Stimulated activated effector memory CD8-positive, alpha-beta T cell treated with anti-CD3 and anti-CD28 coated beads, Interleukin-12 subunit alpha, Interleukin-12 subunit beta, amount 100 ng/mL, for 72 hours (primary cell): ENCODE measurements at places on chromosomes 7 and 10.

DNA sequence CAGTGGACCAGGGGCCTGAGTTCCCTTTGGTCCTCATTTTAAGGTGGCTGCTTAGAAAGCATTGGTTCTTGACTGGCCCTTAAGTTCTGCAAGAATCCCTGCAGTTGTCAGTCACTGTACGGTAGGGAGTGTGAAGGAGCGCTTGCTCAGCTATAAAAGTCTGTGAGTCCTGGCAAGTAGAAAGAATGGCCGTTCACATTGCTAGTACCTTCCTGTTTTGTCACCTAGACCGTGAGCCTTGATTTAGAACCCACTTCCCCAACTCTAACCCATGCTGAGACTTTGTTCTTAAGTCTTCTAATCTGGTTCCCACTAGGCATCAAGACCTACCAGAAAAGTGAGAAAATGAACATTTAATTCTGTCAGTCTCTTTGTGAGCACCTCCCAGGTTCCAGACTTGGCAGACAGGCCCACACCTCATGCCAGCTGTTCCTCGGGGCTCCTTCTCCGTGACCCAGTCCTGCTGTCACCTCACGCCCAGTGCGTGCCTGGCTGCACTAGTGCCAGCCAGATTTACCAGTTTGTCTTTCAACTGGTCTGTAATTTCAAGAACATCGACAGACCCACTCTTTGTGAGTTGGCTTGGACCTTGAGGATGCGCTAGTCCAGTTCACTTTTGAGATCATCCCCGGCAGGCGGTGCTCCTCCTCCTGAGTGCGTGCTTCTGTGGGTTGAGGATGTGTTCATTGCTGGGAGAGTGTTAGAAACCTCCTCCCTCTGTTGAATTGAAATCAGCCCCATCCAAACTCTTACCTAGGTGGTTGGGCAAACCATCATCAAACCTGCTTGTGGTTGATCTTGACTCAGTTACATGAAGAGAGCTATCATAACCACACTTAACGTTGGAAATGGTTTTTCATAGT lies 78.5 kb downstream of the SHH start:
- DNase-seq, result no peak

DNA sequence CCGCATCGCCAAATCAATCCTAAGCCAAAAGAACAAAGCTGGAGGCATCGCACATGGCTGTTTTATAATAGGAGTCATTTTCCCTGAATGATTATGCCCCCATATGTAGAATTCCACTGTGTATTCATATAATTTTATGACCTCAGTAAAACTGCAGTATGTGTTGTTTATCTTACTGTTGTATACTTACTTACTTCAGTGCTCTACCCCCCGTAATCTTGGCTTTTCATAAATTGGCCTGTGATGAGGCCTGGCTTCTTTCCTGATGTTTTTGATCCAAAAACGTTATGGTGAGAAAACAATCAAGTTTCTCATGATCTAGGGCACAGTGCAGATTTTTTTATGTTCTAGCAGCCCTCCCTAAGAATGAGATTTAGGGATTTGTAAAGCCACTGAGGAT lies 306.4 kb upstream of the FZD1 start:
- DNase-seq, result no peak

- no peak for DNase-seq
Observed at GRCh38 chr10:103278862-103279298, 1.9 kb downstream of the INA start.

- no peak for DNase-seq
Observed at GRCh38 chr7:29231671-29232232, 37.2 kb downstream of the CHN2 start.

DNA sequence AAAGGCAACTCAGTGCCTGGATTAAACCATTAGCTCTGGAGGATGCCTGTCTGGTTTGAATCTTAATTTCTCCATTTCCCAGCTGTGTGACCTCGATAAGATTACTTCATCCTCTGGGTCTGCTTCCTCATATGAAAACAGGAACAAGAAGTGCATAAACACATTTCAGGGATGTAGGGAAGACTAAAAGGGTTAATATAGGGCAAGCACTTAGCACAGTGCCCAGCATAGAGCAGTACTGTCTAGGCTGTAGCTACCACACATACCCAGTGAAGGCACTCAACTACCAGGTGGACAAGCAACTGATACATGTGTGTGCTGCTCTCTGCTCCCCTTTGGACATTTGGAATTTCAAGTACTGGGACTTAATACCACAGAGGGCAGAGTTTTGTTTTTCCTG lies 85.4 kb downstream of the KCNMA1 start:
- DNase-seq, result no peak

DNA sequence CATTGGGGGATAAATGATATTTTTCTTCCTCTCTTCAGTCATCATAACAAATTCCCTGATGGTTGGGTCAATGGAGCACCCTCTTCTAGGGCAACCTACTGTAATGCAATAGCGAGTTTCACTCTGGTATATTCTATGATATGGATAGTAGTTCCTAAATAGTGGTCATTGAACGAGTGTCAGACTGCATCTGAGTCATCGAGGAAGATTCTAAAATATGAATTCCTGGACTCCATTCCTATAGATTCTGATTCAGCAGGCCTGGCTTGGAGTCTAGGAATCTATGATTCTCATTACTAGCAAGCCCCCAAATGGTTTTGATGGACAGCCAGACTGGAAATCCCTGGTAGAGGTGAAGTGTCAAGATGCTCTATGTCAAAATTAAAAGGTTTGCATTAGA lies 254.5 kb downstream of the BUB3 start:
- DNase-seq, result no peak

DNA sequence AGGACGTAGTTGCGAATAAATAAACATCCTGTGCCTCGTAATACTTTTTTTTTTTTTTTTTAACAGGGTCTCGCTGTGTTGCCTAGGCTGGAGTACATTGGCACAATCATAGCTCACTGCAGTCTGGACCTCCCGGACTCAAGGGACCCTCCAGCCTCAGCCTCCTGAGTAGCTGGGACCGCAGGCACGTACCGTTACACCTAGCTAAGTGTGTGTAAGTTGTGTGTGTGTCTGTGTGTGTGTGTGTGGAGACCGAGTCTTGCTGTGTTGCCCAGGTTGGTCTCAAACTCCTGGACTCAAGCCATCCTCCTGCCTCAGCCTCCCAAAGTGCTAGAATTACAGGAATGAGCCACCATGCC lies 573 bp upstream of the PON2 start:
- no peak for DNase-seq

DNA sequence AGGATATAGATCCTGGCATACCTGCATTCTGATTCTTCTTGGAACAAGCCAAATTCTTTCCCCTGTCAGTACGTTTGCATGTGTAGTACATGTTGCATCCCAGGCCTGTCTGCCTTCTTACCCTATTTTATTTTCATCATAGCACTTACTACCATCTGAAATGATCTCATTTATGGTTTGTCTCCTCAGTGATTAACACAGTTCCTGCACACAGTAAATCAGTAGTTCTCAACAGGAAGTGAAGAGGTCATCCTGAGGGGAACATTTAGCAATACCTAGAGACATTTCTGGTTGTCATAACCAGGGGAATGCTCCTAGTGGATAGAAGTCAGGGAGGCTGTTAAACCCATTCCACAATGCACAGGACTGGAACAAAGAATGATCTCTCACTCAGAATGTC lies 38.2 kb upstream of the SLC26A4 start:
- no peak for DNase-seq

- no peak for DNase-seq
Observed at GRCh38 chr7:84705706-84706105, 481.1 kb downstream of the SEMA3D start.

DNA sequence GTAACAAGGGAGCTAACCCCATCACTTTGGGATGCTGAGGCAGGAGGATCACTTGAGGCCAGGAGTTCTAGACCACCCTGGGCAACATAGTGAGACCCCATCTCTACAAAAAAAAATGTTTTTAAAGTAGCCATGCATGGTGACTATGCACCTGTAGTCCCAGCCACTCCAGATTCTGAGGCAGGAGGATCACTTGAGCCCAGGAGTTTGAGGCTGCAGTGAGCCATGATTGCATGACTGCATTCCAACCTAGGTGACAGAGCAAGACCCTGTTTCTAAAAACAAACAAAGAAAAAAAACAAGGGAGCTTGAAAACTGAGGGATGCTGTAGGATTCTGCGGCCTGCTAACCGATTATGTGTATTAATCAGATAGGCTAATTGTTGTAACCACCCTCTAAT lies 4.9 kb downstream of the KIAA1217 start:
- DNase-seq, result no peak

GRCh38 chr10:79084012-79084971 lies 15.5 kb downstream of the ZMIZ1 start:
- no peak for DNase-seq

GRCh38 chr10:93447970-93448369 lies 34.2 kb downstream of the MYOF start:
- DNase-seq, result no peak

DNA sequence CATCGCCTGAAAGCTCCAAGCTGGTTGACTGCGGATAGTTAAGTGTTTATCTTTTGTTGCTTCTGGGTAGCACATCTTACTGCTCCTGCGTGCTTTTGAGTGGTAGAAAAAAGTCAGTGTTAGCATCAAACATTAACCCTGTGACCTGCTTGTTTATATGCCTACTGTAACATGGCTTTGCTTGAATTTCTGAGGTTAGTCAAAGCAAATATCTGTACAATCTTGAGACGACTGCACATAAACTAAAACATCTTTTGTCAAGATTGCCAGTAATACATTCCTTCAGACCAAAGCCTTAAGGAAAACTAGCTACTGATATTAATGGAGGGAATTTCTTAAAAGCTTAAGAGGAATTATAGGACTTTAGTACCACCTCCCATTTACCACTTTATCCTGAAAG lies 163.7 kb downstream of the BAMBI start:
- no peak for DNase-seq

- DNase-seq, result no peak
Observed at GRCh38 chr7:27173956-27174873, at the start of gene HOXA10. HOXA10 (minus strand) TSS chr7:27174320; CDS start chr7:27174306, 14 bp downstream.

DNA sequence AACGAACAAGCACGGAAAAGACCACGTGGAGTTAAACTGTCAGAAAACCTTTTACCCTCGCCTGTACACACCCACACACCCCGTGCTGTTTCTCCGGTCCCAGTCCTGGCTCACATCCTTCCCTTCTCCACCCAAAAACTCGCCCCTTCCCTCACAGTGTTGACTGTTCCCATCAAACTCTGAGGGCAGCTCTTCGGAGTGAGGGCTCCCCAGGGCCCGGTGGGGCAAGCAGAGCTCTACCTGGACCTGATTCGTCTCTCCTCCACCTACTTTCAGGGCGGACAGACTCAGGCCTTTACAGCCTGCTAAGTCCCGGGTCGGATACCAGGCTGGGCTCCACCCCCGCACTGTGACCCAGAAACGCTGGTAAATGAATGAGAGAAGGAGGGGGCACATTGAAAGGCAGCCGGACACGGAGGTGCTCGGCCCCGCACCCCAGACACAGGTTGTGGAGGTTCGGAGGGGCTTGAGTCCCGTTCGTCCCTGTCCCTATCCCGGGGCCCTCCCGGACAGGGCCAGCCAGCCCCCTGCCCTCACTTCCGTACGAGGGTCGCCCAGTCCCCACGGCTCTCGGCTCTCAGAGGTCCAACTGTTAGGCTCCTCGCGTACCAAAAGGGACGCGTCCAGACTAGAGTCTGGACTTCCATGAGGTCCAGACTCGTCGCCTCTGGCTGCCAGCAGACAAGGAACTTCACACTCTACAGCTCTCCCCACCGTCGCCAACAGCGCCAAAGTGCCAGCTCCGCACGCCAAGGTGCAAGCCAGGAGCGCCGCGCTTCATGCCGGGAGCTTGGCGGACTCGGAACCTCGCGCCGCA lies 31.7 kb upstream of the ASL start:
- no peak for DNase-seq

GRCh38 chr7:96248405-96248804 lies 73.5 kb downstream of the SLC25A13 start:
- DNase-seq, result no peak

GRCh38 chr7:134813663-134814396 lies 34.4 kb downstream of the CALD1 start:
- DNase-seq, result no peak

GRCh38 chr7:18212308-18212707 lies 184.7 kb upstream of the PRPS1L1 start:
- no peak for DNase-seq

GRCh38 chr7:74064696-74065095 lies 18.9 kb upstream of the LIMK1 start:
- DNase-seq, result no peak

GRCh38 chr7:89200758-89201157 lies 405.2 kb upstream of the TEX47 start:
- no peak for DNase-seq

DNA sequence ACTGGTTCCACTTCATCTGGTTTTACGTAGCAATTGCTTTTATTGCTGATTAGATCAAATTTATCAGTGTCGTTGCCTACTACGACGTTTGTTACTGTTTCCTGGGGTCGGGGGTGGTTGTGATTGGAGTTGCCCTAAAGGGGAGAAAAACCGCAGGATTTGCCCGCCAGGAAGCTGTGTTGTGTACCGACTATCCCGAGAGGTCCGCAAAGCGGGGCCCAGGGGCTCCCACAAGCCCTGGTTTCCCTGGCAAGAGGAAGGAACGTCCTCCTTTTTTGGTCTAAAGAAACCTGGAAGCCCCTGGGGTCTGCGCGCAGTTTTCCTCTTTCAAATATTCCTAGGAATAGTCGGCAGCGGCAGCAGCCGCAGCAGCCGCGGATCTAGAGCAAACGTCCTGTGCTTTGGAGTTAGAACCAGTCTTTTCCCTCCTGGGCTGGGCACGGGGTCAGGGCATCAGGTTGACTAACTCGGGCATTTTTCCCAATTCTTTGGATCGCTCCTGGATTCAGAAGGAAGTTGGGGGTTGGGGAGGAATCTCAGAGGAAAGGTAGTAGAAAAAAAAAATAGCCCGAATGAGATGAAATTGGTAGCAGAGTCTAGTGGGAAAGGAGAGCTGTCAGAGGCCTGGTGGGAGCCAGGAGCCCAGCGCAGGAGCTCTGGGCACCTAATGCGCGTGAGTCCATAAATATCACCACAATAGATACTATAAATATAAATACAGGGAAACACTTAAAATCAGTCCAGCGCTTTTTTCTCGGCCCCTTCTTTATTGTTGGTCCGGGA lies 4.6 kb downstream of the VAX1 start:
- no peak for DNase-seq

- DNase-seq, result no peak
Observed at GRCh38 chr10:3542185-3542611, 242.8 kb downstream of the KLF6 start.

DNA sequence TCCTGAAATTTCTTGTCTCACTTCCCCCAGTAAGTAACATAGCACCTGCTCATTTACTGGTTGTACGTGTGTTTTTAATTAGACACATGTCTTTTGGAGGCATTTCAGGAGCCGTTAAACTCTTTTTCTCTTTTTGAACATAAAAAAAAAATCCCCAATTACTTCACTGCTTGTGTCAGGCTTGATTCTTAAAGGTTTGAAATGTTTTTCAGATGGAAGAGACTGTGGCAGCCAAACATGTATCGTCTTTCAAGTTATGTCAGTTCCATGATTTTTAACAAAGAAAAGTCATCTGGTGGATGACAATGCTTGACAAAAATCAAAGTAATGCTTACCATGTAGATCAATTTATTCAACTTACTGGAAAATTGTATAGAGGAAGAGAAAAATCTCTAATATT lies 585.8 kb downstream of the GATA3 start:
- no peak for DNase-seq
